ENCODE measurements at places on chromosomes 1 and 21.

- DNase-seq, result peak; percentile 6
Observed at GRCh38 chr1:23217421-23218115, at the start of gene HTR1D. HTR1D (minus strand) TSS chr1:23217502; CDS start chr1:23194219, 23,283 bp downstream.

GRCh38 chr1:36326499-36326898 is 3.1 kb upstream of the EVA1B start:
- DNase-seq, result peak; percentile 35

- no peak for DNase-seq
Observed at GRCh38 chr1:30748098-30748698, 9.4 kb downstream of the LAPTM5 start.

GRCh38 chr1:91826649-91827048 is 59.3 kb downstream of the TGFBR3 start:
- DNase-seq, result no peak

- DNase-seq, result no peak
Observed at GRCh38 chr1:174535207-174535606, 87.4 kb downstream of the GPR52 start.

- DNase-seq, result no peak
Observed at GRCh38 chr21:45979141-45979631, 2.4 kb upstream of the COL6A1 start.

GRCh38 chr1:181141431-181141910 is 53.0 kb downstream of the IER5 start:
- DNase-seq, result peak; percentile 74

- no peak for DNase-seq
Observed at GRCh38 chr1:172321451-172321850, 99.0 kb upstream of the C1orf105 start.

GRCh38 chr1:171367436-171367835 is 53.5 kb downstream of the FMO4 start:
- no peak for DNase-seq

DNA sequence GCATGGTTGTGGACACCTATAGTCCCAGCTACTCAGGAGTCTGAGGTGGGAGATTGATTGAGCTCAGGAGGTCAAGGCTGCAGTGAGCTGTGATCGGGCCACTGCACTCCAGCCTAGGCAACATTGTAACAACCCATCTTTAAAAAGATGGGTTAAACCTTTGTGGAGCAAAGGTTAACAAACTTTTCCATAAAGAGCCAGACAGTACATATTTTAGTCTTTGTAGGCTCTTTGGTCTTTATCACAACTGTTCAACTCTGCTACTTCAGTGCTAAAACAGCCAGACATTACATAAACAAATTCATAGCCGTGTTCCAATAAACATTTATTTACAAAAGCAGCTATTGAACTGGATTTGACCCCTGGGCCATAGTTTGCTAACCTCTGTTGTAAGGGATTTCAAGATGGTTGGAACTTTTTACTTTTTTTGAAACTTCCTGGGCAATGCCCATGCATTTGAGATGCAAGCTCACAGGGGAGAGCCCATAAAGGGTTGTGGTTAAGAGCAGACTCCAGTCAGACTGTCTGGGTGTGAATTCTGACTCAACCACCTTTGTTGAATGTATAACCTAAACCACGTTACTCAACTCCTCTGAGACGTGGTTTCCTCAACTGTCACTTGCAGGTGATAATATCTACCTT is 10.8 kb downstream of the INAVA start:
- DNase-seq, result peak; percentile 22

- DNase-seq, result no peak
Observed at GRCh38 chr21:35164971-35165483, 115.9 kb upstream of the RUNX1 start.

DNA sequence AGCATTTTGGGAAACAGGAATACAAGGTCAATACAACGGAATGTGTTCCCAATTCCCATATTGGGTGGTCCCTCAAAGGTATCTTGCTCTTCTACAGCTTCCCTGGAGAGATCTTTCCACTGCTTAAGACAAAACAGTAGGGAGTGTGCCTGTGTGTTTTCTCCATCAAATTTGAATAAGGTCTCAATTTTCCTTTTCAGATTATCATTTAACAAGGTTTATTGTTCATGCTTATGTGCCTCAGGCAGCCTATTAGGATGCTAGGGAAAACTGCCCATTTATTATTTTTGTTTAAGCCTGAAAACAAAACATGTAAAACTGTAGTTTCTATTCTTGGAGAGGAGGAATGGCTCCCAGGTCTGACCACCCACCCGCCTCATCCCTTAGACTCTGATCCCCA is 622.7 kb downstream of the LMO4 start:
- DNase-seq, result no peak

DNA sequence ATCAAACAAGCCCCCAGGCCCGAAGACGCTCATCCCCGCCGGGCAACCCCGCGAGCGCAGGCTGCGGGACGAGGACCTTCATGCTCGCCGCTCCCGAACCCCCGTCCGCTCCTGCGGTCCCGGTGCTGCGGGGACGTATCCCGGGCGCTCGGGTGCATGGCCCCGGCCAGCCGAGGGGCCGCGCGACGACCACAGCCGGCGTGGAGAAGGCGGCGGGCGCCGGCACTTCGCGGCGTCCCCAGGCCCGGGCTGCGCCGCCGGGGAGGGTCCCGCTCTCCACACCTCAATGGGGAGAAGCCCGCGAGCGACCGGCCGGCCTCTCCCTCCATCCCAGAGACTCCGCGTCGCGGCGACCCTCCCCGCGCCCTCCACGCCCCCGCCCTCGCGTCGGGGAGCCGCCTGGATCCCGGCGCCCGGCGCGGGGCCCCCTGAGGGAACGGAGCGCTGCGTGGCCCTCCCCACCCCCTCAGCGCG is 401 bp downstream of the ERRFI1 start:
- DNase-seq, result peak; percentile 7

DNA sequence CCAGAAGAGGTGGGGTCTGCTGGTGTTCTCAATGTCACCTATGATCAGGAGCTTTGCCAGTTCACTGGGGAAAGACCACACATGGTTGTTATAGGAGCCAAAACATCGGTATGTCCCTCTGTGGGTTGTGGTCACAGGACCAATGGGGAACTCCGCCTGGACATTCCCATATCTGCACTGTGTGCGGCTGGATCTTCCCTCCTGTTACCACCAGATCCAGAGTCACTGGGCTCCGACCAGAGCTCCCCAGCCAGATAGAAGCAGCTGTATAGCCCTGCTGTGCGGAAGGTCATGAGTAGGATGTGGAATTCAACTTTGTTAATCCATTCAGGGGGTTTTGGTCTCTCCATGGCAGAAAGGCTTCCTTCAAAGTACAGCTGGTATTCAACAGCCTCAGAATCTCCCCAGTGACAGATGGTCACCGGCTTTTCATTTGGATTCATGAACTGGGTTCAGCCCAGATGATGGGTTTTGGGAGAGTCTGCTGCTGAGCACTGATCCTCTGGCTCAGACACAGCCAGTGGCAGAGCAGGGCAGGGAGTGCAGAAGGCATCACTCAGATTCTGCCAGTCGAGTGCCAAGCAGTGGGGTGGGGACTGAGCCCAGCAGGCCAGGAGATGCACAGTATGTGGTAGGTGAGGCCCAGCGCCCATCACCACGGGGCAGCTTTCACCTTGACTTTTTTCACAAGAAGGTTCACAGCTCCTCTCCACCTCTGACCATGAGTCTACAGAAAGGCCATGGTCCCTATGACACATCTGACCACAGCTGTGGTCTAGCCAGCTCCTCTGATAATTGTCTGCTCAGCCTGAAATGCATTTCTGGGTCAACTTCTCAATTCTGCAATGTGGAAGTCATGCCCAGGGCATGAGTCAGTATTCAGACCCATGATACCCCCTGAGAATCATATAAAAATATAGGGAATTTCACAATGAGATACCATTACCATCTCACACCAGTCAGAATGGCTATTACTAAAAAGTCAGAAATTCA is 2.9 kb upstream of the SHCBP1L start:
- no peak for DNase-seq

DNA sequence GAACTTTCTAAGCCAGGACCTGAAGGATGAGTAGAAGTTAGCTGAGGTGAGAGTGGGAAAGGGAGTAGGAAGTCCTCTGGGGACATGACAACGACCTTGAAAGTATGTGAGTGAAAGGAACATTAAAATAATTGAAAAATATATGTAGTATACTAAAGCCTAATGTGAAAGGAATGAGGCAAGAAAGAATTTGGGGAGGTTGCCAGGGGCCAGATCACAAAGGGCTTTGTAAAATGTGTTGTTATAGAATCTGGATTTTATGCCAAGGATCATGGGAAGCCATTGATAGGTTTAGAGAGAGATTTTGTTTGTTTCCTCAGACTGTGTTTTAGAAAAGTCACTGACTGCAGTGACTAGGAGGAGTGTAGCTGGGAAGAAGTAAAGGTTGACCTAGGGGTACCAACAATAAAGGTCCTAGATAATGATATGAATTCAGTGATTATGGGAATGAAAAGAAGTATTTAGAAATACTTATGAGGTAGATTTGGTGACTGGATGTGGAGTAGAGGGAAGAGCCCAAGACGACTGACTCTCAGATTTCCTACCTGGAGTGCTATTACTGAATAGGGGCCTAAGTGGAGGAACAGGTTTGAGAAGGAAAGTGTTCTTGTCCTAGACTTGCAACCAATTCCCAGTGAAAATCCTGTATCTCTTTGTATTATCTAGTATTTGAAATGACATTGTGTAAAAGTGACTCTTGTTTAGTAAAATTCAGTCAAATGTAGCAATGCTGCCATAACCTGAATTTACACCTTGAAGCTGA is 179.8 kb downstream of the PHTF1 start:
- no peak for DNase-seq

- no peak for DNase-seq
Observed at GRCh38 chr1:186236921-186237320, 138.1 kb downstream of the TPR start.

GRCh38 chr1:202069662-202070061 is 53.1 kb upstream of the GPR37L1 start:
- DNase-seq, result no peak

GRCh38 chr1:233114860-233115259 is 164.4 kb downstream of the NTPCR start:
- DNase-seq, result no peak

DNA sequence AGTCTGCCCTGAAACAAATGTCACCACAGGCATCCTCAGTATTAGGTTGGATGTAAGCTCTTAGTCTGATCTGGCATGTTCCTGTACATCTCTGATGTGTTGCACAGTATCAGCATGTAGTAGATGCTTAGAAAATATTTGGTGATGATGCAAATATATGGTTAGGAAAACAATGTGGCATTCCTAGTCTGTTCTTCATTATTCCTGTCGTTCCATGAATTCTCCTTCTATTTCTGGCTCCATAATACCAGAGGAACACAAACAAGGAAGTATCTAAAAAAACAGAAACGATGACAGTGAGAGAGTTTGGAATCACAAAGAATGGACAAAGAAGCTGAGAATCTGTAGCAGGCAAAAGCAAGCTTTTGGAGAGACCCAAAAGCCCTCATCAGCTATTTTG is 236.6 kb downstream of the HHAT start:
- no peak for DNase-seq

DNA sequence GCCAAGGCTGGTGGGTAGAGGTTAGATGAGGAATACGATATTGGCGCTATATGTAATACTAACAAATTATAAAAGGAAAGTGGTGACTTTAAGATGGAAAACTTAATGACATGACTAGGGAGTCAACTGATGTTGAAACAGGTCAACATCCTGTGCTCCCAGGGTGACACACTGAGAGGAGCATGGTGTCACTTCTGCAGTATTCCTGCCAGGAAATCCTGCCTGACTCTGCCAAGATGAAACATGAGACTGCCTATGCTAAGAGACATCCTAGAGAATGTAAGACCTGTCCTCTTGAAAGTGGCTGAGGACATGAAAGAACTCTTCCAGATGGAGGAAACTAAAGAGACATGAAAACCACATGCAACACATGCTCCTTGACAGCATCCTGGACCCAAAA is 65.0 kb upstream of the KCND3 start:
- no peak for DNase-seq

- no peak for DNase-seq
Observed at GRCh38 chr1:63612564-63612963, 19.4 kb downstream of the PGM1 start.

- DNase-seq, result no peak
Observed at GRCh38 chr1:230430499-230430898, 4.4 kb upstream of the PGBD5 start.

DNA sequence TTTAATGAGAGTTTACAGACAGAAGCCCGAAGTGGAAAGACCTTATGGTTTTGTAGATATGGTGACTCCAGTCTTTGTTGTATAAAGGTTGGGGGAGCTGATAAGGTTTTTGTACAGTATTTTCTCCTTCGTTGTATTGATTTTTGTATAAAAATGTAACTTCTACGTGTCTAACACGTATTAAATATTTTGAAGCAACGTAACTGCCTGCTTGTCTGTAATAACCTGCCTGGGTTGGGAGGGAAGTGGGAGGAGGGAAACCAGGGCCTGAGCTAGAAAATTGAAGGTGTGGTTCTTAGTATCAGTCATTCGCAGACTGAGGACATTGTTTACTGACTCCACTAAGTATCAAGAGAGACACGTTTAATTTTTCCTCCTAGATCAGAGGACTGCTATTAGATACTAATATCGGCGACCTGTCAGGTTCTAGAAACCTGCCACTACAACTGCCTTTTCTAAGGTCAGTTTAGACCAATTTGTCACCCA is 2.2 kb downstream of the IER5 start:
- DNase-seq, result no peak

GRCh38 chr1:6185635-6186382 is 5.7 kb upstream of the CHD5 start:
- DNase-seq, result peak; percentile 25

GRCh38 chr21:25539606-25540005 is 67.7 kb downstream of the MRPL39 start:
- no peak for DNase-seq

DNA sequence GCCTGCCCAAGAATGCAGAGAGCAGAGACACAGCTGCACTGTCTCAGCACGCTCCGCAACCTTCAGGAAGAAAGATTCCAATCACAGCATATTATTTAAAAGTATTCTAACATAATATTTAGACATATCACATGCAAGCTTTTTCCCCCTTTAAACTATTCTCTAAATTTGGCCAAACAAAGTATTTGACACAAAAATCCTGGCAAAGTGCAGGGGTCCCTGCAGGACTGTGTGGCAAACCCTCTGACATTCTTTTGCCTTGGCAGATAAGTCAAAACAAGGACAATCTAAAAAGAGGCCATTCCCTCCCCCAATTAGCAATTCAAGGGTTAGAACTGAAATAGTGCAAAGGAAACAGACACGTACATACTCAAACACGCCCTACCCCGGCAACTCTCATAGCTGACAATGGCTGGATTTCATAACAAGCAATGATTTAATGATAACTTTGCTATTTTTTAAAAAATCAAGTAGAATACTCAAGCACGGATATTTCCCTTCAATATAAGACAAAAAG is 225.3 kb downstream of the MRPL39 start:
- no peak for DNase-seq

GRCh38 chr1:222301652-222302051 is 246.3 kb downstream of the HHIPL2 start:
- DNase-seq, result no peak
